ENCODE measurements at places on chromosomes 16 and 17. TPM values are rescaled to one million over a fixed set of nuclear protein-coding genes. Genes with fewer than 3 reads are reported as not detected.

SLC13A2 gene
- total RNA-seq: not detected

DNA sequence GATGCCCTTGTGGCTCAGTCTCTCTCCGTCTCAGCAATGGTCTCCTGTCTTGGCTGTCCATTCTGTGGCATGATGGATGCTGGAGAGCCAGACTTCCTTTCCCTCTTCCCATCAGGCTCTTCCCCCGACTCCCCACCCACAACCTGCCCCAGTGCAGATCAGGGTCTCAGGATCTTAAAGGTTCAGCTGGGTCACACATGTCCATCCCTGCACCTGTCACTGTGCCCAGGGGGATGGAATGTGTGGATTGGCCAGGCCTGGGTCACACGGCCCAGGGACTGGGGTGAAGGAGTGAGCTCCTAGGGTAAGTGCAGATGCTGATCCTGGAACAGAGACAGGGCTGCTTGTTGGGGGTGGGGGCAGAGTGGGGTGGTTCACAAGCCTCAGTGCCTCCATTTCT, 23.0 kb downstream of the ADGRG5 start:
- DNase-seq: no peak

GRCh38 chr17:5902181-5903140, 167.7 kb upstream of the WSCD1 start:
- no peak for DNase-seq

GRCh38 chr16:85483424-85483823, 129.7 kb upstream of the GSE1 start:
- DNase-seq: no peak

Measured in esophagus muscularis mucosa (tissue), 4 donors.